CD8-positive, alpha-beta memory T cell (primary cell): ENCODE measurements at places on chromosomes 5 and 9.

DNA sequence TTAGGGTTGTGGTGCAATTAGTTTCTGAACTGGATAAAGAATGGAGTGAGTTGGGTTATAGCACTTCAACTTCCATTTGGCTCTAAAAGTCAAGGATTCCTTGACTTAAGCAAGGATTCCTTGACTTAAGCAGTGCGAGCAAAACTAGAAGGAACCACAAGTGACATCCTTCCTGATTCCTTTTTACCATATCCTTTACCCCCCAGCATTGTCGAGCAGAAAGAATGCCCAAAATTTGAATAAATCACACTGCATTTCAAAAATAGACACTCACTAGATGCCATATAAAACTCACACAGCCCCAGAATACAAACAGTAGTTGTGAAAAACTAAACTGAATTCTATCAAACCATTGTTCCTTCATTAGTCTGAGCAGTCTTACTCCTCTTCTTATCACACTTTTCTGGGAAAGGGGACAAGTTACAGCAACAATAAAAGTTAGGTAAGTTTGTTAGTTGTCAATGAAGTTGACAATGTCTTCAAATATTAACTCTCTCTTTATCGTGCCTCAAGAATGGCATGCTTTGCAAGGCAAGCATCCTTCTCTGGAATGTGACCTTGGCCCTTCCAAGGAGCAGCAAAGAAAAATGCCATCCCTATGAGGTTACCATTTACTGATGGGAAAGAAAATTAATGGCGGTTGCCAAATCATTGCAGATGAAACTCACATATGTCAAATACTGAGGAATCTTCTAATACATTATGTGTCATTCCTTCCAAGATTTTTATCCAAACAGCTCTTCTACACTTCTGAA lies 273.3 kb upstream of the ANKRD55 start:
- no peak for DNase-seq
- H3K36me3 ChIP-seq: no peaks in the 10 kb centered on the region
- H3K4me1 ChIP-seq: peaks cover 8% of the 10 kb centered on the region
- H3K4me3 ChIP-seq: no peak overlapping the region

DNA sequence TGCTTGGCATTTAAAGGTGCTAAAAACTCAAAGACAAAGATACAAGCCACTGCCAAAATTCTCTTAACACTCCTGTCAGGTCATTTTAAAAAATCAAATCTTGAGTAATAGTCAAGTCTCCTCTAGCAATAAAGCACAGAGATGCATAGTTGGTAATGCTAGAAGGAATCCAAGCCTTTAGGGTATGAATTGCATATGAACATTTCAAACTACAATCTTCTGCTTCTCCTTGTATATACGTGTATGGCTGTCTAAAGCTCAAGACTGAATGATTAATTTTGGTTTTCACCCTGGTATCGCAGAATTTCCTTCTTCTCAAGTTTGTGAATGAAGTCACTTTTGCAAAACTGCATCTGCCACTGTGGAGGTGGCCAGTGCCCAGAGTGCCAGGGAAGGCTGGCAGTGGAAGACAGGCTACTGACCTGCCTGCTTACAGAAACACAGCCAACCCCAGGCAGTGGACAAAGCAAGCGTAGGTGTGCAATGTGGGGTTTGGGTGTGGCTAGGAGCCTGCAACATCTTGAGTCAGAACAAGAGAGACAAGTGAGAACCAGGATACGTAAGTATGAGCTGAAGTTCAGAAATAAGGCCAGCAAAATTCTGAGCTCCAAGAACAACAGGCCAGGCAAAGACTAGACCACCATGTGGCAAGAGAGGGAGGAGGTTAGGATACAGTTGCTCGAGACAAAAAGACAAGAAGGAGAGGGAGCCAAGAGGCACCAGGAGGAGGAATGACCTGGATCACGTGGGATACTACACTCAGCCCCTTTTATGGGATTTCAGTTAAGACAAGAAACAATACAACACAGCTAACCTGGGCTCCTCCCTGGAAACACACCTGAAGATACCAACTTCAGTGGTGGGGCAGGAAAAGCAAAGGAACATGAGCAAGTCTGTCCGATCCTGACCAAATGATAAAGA lies 22.6 kb downstream of the MYO10 start:
- no peak for DNase-seq
- no peaks in the 10 kb centered on the region for H3K27me3 ChIP-seq
- H3K36me3 ChIP-seq: no peaks in the 10 kb centered on the region
- no peak overlapping the region for H3K27ac ChIP-seq

DNA sequence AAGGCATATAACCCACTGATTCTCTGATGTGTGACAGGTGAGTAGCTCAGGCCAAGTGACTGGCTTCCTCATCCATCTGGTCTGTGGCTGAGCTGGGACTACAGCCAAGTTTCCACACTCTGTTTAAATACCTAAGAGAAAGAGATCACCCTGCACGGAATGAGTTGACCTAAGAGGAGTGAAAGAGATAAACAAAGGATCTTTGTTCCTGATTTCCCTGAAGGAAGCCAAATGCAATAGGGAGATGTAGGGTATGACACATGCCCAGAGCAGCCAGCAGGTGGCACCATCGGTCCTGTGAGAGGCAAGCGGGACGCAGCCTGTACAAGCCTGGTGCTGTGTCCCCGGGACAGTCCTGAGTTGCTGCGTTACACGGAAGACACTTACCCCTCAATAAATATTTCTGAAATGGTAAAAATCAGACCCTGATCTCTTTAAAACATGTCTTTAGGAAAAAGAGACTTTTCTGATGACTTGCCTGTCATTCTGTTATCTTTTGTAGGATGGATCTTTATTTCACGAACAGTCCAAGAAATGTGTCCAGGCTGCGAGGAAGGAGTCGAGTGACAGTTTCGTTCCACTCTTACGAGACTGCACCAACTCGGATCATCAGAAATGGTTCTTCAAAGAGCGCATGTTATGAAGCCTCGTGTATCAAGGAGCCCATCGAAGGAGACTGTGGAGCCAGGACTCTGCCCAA lies 41.1 kb downstream of the GALNT12 start:
- H3K4me3 ChIP-seq: no peak overlapping the region
- H3K27ac ChIP-seq: no peak overlapping the region
- peak; percentile 56 for DNase-seq
- H3K27me3 ChIP-seq: no peaks in the 10 kb centered on the region
- H3K36me3 ChIP-seq: peaks cover 4% of the 10 kb centered on the region

GRCh38 chr5:103546858-103547257 lies 15.7 kb downstream of the NUDT12 start:
- H3K27me3 ChIP-seq: no peaks in the 10 kb centered on the region
- no peaks in the 10 kb centered on the region for H3K4me1 ChIP-seq
- no peak for DNase-seq
- H3K36me3 ChIP-seq: no peaks in the 10 kb centered on the region
- no peak overlapping the region for H3K4me3 ChIP-seq
- H3K27ac ChIP-seq: no peak overlapping the region

- no peak overlapping the region for H3K4me3 ChIP-seq
- H3K4me1 ChIP-seq: peaks cover 6% of the 10 kb centered on the region
- DNase-seq: no peak
- H3K27ac ChIP-seq: no peak overlapping the region
- no peaks in the 10 kb centered on the region for H3K36me3 ChIP-seq
- H3K27me3 ChIP-seq: no peaks in the 10 kb centered on the region
These were observed 78.0 kb downstream of the PAM start for GRCh38 chr5:102833146-102833545.
